ENCODE measurements at places on chromosomes 3 and 15.

- DNase-seq: no peak
Observed at GRCh38 chr15:89070197-89071124, 17.8 kb upstream of the ABHD2 start.

DNA sequence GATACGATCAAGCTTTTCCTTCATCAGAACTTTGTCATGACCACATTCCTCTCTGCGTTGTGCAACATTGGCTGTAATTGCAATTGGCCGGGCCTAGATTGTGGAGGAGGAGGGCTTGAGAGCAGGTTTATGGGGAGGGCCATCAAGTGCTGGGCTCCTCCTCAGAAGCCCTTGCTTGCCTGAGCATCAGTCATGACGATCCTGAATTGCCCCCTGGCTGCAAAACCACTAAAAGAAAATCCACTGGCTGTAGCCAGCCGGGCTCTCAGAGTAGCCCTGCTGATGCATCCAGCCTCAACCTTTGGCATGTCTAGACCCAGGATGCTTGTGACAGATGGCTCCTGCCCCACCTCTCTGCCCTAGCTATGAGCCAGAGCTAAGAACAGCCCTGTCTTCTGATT lies 13.4 kb upstream of the TRH start:
- no peak for DNase-seq

DNA sequence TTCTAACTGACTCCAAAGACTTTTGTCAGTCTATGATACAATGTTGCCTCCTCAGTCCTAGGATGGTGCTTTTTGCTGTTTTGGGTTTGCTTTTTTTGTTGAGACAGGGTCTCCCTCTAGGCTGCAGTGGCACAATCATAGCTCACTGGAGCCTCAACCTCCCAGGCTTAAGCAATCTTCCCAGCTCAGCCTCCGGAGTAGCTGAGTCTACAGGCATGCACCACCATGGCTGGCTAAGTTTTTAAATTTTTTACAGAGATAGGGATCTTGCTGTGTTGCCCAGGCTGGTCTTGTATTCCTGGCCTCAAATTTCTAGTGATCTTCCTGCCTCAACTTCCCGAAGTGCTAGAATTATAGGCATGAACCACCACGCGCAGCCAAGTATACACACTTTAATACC lies 22.5 kb downstream of the RUBCN start:
- DNase-seq: no peak

- no peak for DNase-seq
Observed at GRCh38 chr3:184300378-184300720, 1.3 kb downstream of the PSMD2 start.

DNA sequence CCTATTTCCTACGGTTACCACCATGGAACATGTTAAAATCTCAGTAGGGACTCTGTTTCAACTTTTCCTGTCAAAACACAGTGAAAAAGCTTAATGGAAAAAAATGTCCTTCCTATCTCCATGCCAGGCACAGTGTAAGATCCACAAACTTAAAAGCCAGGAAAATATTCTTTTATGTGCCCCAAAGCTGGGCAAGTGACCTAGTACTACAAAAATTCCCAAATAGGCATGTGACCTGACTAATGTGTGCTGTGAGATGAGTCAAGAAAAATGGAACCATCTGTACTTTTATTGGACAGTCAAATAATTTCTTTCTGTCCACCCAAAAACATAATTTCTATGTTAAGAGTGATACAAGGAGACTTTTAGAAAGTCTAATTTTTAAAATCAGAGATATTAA lies 406.0 kb downstream of the ZBTB20 start:
- DNase-seq: no peak

GRCh38 chr3:129560911-129561594 lies 18.1 kb downstream of the H1-8 start:
- no peak for DNase-seq

- DNase-seq: no peak
Observed at GRCh38 chr3:125058959-125059358, 3.2 kb upstream of the HEG1 start.

- DNase-seq: no peak
Observed at GRCh38 chr3:4986175-4986781, 7.0 kb downstream of the BHLHE40 start.
